ENCODE measurements at places on chromosomes 3 and 15.

GRCh38 chr3:107025961-107026360 is 351.3 kb upstream of the CCDC54 start:
- no peak for DNase-seq

DNA sequence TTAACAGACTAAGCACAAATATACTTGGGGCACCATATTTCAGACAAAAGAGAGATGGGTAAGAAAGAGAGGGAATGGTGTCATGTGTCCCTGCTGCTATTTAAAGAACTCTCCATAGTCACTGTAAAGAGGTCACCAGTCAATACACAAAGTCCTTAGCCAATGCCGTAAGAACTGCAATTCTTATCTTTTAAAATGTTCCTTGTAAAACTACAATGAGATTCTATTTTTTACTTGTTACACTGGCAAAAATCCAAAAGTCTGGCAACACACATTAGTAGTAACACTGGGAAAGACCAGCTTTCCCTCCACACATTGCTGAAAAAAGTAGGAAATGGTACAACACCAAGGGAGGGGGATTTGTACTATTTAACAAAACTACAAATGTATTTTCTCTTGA is 189.4 kb downstream of the TBC1D5 start:
- no peak for DNase-seq

GRCh38 chr15:58966698-58967097 is 20.8 kb upstream of the RNF111 start:
- no peak for DNase-seq

GRCh38 chr15:62469874-62470688 is 305.0 kb upstream of the C2CD4B start:
- no peak for DNase-seq

DNA sequence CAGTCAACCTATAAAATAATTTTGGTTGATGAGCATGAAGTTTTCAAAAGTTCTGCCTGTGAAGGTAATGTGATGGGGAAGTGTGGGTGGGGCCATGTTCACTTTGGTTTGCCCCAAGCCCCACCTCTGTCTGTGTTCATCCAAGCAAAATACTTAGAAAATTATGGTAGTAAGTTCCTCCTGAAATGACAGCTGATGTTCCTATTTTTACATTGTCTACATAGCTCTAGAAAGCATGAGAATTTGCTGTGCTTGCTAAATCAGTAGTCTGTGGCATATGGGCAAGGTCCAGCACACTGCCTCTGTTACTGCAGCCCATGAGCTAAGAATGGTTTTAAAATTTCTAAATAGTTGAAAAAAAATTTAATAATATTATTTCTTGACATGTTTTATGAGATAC is 21.9 kb upstream of the CP start:
- DNase-seq: no peak

GRCh38 chr15:77160562-77161478 is 89.9 kb upstream of the TSPAN3 start:
- DNase-seq: no peak

DNA sequence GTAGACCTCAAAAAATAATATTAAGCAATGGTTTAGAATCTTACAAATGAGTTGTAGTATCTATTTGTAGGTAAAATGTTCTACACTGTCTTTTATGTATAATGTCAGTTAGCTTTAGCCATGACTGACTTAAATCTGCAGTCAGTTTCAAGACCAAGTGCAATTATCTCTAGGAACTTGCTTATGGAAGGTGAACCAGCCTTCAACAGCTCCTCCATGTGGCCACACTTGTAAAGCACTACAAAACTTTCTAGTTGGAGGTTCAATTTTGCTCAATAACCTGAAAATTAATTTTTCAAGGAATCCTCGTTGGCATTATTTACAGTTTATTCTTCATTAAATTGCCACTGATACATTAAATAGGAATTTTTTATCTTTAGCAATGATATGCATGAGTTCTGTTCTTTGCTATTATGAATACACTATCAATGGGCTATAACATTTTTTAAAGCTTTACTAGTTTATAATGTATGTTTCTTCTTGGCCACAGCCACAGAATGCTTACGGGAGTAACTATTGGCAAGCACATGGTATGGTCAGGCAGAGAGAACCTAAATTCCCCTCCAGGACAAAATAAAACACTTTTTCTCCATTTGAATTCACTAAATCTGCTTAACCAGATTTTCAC is 315.3 kb upstream of the UBE2E2 start:
- no peak for DNase-seq

DNA sequence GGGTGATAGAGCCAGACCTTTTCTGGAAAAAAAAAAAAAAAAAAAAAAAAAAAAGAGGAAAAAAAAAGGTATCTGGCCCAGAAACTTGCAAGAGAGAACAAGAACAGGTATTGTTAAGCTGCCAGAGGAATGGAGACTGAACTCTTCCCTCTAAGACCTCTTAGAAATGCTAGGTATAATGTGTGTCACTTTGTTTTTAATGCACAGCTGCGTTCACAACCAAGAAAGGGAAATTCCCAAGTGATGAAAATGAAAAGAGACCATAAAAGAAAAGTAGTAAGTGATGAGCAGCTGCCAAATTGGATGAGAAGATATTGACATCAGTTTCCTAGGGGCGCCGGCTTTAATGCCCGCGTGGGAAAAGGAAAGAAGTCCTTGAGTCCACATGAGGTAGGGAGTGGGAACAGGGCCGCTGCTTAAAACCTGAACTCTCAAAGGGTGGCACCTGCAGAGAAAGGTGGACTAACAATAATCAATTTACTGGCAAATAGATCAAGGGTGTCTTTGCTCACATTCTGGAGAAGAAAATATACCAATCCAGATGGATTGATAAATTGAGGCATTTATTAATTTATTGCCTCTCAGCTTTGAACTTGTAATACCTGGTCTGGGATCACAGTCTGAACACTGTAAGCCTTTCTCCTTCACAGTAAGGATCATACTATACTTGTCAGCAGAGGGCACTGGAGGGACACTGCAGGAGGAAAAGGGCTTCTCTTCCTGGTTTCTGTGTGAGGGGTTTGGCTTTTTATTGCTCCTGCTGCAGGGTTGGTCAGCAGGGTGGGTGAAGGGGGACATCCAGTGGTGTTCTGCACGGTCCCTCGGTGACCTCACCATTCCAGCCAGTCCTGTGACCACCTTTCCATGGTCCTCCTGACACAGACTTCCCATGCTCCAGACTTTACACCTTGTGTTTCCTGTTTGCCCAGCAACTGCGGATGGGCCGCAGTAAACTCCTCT is 131.6 kb downstream of the AQP9 start:
- DNase-seq: peak; percentile 59

DNA sequence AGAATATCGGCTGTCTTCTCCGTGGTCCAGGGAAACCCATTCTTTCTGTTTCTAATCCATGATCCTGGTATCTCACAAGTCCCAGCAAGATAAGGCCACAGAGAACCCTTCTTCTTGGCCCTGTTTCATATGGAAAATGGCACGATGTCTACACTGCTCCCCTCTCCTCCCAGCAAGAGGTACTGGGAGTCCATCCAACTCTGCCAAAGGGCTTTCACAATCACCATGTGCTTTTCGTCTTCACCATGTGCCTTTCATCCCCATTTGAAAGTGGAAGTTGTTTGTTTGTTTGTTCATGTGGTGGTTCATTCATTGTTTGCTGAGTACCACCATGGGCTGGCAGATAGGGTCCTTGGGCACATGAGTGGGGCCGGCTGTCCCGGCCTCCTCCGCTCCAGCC is 5.5 kb downstream of the ITIH3 start:
- no peak for DNase-seq

DNA sequence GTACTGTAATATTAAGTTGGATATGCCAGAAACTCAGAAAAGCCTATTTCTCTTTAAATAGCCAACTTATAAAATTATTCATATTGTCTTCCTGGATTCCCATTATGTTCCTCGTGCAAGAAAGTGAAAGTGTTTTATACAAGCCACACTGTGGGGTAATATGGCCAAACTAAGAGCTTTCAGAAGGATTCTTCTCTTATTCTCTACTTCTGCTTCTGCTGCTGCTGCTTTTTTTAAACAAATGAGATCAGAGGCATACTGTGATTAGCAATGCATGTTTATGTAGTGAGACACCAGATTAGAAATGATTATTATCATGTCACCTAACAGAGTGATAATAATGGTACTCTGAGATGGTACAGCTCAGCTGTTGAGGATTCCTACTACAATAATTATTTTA is 1026.5 kb upstream of the CFAP20DC start:
- no peak for DNase-seq

GRCh38 chr3:126452213-126452612 is 23.5 kb downstream of the ZXDC start:
- no peak for DNase-seq

DNA sequence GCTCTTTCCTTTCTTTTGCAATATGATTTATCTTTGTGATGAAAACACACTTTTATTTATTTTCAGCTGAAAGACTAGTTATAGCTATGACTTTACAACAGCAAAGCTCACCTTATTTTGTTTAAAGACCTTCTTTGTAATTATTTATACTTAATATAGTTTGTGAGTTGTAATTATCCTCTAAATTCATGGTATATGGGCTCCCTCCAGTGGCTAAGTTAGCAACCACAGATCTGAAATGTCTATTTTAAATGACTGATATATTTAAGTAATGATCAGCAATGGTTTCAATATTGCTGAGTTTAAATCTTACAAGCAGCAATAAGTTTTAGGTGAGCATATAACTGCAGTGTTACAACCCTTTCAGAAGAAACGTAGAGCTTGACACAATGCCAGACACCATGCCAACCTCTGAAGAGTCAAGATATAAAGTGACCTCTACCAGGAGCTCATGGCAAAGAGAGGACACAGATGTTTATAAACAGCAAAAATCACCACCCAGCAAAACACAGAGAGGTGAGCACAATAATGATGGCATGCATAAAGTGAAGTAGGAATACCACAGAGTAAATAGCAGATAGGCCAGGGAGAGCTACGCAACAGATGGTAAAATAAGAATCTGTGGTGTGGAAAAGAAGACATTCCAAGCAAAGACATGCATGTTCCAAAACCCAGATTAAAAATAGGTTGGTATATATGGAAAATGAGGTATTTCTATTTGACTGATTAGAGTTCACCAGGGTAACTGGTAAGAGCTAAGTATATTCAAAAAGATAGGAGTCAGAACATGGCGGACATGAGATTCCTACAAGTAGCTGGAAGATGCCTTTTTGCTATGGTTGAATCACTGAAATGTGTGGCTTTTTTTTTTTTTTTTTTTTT is 143.7 kb upstream of the ZNF385D start:
- DNase-seq: no peak

DNA sequence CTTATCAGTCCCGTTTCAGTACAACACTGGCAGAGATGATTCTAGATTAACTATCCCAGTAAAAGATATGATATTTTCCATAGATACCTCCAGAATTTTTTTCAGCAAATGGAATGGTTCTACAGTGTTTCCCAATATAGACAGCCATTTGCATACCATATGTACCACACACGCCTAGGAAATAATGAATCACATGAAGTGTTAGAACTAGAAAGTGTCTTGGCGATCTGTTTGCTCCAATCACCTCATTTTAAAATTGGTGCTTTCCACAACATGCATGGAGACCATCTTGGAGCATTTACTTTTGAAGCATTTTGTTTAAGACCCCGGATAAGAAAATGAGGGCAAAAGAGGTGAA is 2.0 kb downstream of the C2CD4A start:
- DNase-seq: no peak

DNA sequence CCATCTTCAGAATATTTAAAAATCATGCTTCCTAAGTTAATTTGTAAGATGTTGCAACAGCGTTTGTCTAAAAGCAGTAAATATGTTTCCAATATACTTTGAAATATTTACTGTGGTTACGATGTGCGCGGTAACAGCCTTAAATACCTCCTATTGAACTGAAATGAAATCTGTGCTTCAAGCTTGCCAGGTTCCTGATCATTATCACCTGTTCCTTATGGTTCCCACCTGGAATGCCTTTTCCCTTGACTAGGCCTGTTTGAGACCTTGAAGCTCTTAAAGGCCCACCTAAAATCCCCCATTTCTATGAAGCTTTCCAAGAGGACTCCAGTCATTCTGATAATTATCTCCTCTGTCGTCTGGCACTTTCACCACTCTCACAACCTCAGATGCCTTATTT is 146.7 kb downstream of the NAALADL2 start:
- DNase-seq: no peak

- DNase-seq: no peak
These were observed 2.6 kb upstream of the LOXL1 start for GRCh38 chr15:73923488-73924164.

DNA sequence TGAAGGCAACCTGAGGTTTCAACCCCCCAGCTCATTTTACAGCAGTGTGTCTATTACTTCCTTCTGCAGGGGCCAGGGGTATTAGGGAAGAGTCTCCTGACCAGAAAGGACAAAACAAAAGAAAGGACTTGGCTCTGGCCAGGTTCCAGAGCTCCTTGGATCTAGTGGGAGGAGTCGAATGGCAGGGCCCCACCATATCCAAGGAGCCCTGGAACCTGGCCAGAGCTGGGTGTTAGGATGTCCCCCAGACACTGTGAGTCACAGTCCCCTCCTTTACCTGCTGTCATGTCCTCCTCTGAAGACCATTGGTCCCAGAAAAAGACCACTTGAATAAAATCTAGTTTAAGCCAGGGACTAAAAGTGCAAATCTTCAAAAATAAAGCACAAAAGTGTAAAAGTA is 113.2 kb downstream of the EEFSEC start:
- no peak for DNase-seq

DNA sequence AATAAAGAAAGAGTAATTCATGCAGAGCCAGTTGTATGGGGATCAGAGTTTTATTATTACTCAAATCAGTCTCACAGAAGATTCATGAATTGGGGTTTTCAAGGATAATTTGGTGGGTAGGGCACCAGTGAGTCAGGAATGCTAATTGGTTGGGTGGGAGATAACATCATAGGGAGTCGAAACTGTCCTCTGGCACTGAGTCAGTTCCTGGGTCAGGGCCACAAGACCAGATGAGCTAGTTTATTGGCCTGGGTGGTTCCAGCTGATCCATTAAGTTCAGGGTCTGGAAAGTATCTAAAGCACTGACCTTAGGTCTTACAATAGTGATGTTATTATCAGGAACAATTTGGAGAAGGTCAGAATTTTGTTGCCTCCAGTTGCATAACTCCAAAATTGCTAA is 998.6 kb upstream of the EPHA6 start:
- DNase-seq: no peak

DNA sequence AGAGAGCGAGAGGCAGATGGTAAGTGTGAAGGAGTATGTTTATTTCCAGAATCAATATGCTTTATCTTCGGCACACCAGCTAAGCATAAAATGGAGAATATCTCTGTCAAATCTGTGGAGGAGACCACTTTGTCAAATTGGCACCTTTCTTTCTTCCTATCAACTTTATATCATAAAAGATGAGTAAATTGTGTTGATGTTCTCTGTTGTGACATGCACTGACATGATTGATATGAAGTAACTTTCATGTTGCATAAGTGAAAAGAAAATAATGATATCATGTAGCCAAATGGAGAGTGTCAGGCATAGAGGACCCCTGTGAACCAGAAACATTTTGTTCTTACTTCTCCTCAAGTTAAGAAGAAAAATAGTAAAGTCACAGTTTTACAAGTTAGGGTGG is 753.8 kb downstream of the ZNF385D start:
- DNase-seq: no peak

- no peak for DNase-seq
These were observed 101.7 kb upstream of the TPM1 start for GRCh38 chr15:62940755-62941361.

GRCh38 chr15:82538961-82539690 is 1.1 kb downstream of the RPS17 start:
- DNase-seq: no peak

GRCh38 chr15:45093013-45093412 is 21.0 kb downstream of the DUOX2 start:
- DNase-seq: no peak
